ENCODE measurements at places on chromosomes 16 and 17.

DNA sequence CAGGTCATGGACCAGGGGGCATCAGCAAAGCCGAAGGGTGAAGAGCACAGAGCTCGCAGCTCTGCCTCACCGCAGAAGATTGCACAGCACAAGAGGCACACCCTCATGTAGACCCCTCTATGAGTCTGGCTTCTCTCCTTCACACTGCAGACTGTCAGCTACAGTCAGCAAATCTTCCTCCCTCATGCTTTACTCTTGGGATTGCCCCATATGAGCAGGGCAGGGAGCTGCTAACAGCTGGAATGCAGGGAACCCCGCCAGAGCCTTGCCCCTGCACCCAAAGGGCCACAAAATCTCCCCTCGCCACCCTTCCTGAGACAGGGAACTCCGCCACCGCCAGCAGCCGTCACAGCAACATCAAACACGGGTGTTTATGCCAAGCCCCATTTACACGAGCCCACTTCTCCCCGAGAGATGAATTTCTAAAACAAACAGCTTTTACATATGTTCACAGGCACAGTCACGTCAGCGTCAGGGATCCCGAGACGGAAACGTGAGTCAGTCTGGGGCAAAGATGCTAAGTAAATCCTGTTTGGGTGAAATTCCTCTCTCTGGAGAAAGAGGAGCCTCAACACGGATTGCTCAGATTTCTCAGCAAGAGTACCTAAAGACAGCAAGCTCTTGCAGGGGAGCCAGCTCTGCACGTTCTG is 121.9 kb downstream of the CDYL2 start:
- DNase-seq, result peak; percentile 60

GRCh38 chr16:17930280-17930679 is 406.3 kb downstream of the NPIPA8 start:
- DNase-seq, result no peak

DNA sequence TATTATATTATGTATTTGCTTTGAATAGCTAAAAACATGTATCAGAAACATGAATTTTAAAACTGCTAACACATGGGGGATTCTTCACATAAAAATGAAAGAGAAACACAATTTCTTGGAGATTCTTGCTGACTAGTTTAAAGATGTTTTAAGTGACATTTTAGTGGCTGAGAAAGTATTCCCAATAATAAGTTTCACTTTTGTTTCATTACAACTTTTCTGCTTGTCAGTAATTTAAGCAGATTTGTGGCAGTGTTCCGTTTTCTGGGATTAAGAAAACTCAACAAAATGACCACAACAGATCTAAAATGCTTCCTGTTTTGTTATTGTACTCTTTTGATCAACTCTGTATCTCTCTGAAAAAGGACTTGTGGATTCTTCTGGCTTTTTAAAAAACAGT is 75.9 kb downstream of the NLK start:
- DNase-seq, result no peak

GRCh38 chr17:34153991-34154390 is 101.1 kb upstream of the CCL2 start:
- DNase-seq, result no peak

DNA sequence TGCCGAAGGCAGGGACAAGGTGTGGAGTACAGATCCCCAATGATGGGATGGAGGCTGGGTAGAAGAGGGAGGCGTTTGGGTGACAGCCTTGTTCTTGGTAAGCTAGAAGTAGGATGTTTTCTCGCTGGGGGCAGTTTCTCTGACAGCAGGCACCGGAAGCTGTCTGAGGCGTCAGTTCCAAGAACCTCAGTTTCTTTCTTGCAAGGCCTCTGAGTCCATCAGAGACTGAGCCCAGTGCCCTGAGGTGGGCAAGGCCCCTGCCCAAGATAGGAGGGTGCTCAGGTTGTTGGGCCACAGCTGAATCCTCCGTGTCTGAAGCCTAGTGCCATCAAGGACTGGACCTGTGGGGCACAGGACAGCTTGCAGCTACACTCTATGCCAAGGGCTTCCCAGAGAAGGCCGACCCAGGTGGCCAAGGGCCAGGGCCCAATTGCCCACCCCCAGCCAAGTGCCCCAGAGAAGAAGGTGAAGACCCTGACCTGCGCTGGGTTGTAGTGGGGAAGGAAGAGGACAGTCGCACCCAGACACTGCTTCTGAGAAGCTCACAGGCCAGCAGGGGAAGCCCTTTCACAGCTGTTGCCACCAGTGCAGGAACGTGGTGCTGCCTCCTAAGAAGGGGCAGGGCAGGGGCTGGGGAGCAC is 13.1 kb downstream of the CYB5D2 start:
- no peak for DNase-seq

GRCh38 chr17:58667934-58668597 is 23.8 kb downstream of the TEX14 start:
- no peak for DNase-seq
